ENCODE measurements at places on chromosomes 11 and 22. TPM values are rescaled to one million over a fixed set of nuclear protein-coding genes. Genes with fewer than 3 reads are reported as not detected.

DNA sequence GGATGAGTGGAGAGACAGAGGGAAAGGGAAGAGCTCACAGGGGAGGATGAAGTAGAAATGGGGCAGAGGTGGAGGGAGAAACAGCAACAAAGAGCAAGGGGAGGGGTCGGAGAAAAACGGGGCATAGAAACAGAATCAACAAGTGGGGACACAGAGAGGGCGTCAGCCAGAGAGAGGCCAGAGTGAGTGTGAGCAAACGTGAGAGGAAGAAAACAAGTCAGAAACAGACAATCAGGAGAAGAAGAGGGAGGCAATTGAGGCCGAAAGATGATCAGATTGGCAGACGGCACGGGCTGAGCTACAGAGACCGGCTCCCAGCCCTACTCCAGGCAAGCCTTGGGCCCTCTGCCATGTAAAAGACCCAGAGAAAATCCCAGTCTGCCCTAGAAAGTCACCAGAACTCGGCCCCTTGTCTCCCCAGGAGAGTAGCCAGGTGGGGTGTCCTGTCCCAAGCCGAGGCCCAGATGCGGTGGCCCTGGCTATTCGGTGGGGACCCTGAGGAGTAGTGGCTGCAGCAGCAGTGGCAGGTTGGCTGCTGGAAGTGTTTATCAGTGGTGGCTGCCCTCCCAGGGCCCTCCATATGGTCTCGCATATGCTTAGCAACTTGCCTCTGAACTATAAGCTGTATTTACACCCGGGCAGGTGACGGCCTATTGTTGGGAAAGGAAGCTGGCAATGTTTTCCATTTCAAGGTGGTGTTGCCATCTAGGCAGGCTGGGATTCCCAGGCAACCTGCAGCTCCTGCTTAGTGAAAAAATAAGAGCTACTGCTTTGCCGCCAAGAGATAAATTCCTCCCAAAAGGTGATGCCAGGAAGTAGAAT, 14.8 kb upstream of the TSPAN18 start:
- DNase-seq, result no peak

- DNase-seq, result no peak
These were observed 58.1 kb upstream of the NECTIN1 start for GRCh38 chr11:119787074-119787461.

DNA sequence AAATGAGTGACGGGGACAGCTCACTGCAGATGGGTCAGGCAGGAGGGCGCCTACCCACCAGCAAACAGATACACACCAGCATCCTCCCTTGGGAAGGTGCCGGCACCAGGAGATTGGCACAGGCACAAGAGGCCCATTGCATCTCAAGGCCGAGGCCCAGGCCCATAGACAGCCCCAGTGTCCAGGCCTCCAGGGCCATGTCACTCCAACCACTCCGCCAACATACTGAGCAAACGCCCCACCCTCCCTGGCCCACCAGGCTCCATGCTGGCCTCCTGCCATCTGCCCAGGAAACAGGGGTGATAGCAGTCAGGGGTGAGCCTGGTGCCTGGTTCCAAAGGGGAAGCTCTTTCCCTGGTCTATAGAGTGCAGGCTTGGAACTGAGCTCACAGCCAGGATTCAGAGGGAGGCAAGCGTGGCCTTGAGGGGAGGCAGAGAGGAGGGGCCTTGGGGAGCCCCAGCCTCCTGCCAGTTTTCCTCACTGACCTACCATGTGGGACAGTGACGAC, 34.7 kb downstream of the PISD start:
- peak; percentile 50 for DNase-seq

GRCh38 chr11:70521475-70522308, 123.4 kb downstream of the CTTN start:
- no peak for DNase-seq

GRCh38 chr22:47783433-47784366, 1021.2 kb downstream of the TBC1D22A start:
- DNase-seq, result no peak

DNA sequence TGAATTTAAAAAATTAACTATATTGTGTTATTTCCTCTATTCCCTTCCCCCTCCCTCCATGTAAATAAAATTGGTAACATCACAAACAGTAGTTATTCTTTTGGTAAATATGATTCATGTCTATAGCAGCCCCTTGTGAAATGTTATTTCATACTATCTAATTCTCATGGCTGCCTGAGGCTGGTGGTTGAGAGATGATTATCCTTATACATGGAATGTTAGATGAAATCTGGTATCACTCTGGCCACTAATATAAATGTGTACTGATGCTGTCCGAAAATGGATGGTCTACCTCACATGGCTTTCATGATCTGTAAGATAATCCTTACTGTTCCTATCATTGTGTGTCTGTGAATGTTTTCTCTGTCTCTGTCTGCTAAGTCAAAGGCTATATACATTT, 25.0 kb upstream of the EXPH5 start:
- DNase-seq, result no peak

DNA sequence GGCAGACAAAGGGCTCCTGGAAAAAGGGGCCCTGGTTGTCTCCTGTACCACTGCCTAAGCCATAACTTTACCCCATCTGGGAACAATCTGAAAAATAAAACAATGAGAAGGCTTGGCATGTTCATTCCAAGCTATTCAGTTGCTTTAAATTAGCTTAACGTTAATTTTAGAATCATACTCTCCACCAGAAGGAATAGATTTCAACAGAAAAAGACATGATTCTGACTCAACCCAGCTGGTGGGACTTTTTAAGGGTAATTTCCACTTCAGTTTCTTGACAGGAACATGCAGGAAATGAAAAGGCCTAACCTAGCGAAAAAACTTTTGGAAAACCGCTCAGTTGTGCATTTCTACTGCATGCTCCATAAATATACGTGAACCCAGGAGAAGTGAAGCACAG, 7.9 kb downstream of the SF3A1 start:
- no peak for DNase-seq

GRCh38 chr11:26143566-26144290, 188.2 kb upstream of the ANO3 start:
- no peak for DNase-seq

- no peak for DNase-seq
These were observed 44.0 kb downstream of the GRAMD1B start for GRCh38 chr11:123473941-123474677.

DNA sequence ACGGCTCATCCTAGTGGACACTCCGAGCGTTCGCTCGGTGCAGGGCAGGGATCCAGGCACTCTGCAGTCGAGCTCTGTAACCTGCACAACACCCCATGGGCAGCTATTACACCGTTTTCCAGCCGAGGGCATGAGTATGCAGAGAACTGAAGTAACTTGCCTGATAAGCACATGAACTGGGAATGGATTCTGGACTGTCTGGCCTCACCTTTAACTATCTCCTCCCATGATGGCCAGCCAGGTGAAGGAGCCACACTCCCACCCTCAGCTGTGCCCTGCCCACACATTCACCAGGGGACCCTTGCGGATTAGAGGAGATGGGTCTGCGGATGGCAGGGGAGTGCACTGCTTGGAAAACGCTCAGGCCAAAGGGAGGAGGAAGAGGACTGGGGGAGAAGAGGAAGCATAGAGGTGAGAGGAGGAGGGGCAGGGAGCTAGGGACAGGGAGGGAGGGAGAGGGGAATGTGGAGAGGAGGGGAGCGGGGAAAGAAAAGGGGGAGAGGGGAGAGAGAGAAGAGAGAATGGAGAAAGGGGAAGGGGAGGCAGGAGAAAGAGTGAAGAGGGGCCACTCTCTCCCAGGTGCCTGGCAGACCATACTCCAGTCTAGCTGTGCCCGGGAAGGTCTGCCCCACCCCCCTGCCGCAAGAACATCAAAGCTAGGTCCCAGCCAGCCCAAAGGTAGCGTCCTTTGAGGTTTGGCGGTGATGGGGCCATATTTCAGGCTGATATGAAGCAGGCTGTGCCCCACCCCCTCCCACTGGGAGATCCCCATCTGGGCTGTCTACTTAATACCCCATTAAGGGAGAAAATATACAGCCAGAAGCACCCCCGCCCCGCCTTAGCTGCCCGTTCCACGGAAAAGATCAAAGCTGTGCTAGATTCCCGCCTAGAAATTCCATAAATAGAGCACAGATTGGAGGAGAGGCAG, 33.2 kb upstream of the TCF20 start:
- DNase-seq, result no peak

- DNase-seq, result no peak
These were observed 25.5 kb downstream of the TOLLIP start for GRCh38 chr11:1283906-1284305.

- no peak for DNase-seq
These were observed 60.4 kb downstream of the BUD13 start for GRCh38 chr11:116712428-116712827.

- peak; percentile 79 for DNase-seq
These were observed 9.6 kb upstream of the UCP3 start for GRCh38 chr11:74018331-74019005.

DNA sequence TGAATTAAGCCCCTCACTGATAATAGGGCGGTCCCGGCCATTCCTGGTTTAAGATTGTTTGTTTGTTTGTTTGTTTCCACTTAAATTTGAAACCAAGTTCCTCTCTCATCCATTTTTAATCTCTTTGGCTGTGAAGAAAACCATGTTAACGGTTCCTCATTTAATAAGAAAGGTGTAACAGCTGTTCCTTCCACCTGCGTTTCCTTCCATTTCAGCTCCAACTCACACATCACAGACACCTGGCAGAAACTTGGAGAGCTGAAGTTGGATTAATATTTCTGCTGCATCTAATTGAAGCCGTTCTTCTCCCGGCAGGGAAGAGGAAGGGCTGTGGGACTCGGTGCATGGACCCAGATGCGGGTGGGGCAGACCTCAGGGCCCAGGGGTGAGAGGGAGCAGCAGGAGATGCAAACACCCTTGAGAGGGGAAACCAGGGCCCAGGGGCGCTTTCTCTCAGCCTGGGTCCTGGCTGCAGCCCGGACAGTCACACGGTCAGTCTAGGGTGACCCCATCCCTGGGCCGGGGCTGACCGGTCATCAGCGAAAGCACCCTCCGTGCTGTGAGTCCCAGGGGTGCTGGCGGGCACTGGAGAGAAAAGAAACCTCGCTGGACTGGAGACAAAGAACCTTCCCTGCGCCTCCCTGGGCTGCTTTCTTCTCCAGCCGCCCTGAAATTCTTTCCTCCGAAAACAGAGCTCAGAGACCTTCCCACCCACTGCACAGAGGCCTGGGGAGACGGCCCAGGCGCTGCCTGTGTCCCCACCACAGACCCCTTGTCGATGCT, 242.0 kb downstream of the BRD1 start:
- no peak for DNase-seq

GRCh38 chr22:40247976-40248375, 70.3 kb downstream of the TNRC6B start:
- no peak for DNase-seq

GRCh38 chr22:39360242-39360641, 10.5 kb downstream of the SYNGR1 start:
- DNase-seq, result no peak

DNA sequence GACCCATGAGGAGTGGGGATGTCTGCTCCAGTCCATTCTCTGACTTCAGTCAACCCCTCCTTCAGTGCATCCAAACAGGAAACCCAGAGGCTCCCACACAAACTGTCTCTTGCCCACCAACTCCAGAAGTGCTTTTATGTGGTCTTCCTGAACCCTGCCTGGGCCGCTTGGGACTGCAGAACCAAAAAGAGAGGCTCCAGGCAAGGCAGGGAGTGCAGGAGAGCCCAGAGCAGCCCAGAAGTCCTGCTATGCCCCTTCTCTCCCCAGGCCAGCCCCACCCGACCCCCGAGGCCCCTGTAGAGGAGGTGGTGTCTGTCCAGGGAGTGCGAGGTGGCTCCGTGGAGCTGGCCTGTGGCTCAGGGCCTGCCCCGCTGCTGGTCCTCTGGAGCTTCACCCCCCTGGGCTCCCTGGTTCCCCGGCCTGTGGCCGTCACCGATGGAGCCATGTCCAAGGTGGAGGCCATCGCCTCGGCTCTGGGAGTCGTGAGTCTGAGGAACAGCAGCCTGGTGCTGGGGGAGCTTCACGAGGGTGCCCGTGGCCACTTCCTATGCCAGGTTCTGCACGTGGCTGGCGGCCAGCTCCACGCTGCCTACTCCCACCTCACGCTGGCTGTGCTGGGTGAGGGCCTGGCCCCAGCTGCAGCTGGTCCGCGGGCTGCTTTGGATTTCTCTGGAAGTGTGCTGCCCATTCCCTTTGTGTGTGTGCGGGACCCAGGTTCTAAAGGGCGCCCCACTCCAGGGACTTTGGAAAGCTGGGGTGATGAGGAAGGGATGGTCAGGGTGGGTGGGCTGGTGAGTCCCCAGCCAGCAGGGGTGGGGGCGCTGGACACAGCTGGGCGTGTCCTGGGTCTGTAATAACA, 1.8 kb downstream of the VSIG10L2 start:
- DNase-seq, result no peak

- no peak for DNase-seq
These were observed at the start of gene MMP10 for GRCh38 chr11:102780491-102780918. Gene MMP10 (minus strand): TSS chr11:102780628. CDS start chr11:102780591, 37 bp downstream.

DNA sequence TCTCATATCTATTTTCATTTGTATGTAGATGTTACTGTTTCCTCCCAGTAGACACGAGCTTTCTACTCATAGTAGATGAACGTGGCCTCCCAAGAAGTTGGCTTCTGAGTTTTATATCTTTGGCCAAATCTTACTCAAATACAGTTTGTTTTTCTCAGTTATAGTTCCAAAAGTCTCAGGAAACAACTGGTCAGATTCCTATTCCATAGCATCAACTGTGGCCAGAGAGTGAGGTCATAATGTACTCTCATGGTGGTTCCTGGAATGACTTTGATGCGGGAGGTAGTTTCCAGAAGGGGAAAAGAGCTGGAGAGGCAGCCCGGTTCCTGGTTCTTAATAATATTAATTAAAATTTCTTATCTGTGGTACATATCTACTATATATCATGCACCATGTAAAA, 77.3 kb downstream of the SLC17A6 start:
- no peak for DNase-seq

The ANO5 gene
- total RNA-seq, result 4.8 TPM

The TCN2 gene
- 40.6 TPM for total RNA-seq

The BIK gene
- total RNA-seq, result 9.6 TPM

The MMP13 gene
- not detected for total RNA-seq

The SYT8 gene
- 2.7 TPM for total RNA-seq

The C11orf97 gene
- 10.4 TPM for total RNA-seq

The TRIM6 gene
- total RNA-seq, result 10.6 TPM

The CRYAB gene
- 18.4 TPM for total RNA-seq

The CDCA5 gene
- total RNA-seq, result 28.5 TPM

The PC gene
- 40.9 TPM for total RNA-seq

Measured in testis (tissue), 5 donors.